ENCODE measurements at places on chromosomes 12 and 14.

DNA sequence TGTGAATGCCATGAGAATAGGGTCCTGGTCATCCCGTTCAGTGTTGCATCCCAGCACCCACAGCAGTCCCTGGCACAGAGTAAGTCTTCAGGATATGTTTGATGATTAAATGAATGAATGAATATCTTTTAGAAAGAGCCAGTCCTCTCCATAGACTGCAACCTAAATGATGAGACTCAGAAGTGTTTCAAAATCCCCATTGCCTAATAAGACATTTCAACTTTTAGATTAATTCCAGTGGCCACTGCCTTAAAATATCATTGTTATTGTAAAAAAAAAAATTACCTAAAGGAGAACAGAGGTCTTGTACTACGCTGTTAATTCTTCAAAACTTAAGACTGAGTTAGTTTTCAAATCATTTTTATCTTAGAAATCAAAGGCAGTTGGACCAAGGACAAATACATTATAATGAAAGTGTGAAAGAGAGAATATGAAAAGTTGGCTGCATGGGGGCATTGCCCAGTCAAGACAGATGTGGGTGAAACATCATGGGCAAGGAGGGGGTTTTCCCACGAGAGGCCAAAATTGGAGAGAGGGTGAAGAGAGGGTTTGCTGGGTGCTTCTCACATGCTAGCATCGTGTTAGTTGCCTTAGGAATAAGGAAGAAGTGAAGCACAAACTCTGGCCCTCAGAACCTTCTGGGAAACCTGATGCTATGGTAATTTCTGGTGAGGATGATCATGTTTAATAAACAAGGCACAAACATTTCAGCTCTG, 26.3 kb upstream of the CPM start:
- DNase-seq, result no peak

- DNase-seq, result no peak
Measured at GRCh38 chr12:11769723-11770514, 120.4 kb downstream of the ETV6 start.

DNA sequence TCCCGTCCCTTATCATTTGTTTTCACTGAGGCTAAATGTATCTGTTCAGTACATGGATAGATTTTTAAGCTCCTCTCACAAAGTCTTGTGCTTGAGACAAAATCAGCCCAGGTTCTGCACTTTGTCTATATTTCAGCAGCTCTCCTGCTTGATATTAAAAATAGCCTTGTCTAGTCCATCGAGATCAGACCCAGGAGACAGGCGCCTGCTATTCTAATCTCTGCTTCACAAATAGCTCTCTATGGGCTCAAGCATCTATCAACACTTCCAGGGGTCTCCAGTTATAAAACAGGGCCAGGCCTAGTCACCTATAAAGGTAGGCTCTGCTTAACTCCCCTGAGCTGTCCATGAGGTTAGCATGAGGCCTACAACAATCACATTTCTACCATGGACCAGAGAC, 62.5 kb downstream of the ZFP36L1 start:
- DNase-seq, result no peak

DNA sequence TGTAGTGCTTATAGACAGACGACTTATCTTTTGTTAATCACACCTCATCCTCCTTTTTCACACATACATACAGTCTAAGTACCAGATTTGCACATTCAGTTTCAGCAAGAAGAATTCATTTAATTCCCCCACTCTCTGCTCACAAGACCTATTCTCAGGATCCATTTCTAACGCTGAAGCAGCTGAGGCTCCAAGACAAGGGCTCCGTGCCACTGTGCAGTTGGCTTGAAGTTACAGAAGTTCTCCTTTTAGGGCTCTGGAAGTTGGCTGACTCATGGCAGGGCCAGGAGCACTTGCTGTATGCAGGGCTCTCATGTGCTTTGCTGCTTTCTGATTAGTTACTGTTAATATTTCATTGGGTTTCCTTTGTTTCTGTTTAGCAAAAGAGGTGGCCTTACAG, 1566.9 kb upstream of the TMEM132C start:
- DNase-seq, result no peak

DNA sequence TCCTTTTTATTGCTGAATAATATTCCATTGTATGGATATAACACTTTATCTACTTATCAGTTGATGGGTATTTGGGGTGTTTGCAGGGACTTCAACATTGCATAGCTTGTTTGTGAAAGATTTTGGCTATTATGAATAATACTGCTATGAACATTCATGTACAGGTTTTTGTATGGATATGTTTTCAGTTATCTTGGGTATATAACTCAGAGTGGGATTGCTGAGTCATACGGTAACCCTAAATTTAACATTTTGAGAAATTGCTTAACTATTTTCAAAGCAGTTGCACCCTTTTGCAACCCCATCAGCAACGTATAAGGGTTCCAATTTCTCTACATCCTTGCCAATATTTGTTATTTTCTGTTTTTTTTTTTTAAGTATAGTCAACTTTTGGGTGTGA, 27.3 kb upstream of the HELB start:
- DNase-seq, result no peak

DNA sequence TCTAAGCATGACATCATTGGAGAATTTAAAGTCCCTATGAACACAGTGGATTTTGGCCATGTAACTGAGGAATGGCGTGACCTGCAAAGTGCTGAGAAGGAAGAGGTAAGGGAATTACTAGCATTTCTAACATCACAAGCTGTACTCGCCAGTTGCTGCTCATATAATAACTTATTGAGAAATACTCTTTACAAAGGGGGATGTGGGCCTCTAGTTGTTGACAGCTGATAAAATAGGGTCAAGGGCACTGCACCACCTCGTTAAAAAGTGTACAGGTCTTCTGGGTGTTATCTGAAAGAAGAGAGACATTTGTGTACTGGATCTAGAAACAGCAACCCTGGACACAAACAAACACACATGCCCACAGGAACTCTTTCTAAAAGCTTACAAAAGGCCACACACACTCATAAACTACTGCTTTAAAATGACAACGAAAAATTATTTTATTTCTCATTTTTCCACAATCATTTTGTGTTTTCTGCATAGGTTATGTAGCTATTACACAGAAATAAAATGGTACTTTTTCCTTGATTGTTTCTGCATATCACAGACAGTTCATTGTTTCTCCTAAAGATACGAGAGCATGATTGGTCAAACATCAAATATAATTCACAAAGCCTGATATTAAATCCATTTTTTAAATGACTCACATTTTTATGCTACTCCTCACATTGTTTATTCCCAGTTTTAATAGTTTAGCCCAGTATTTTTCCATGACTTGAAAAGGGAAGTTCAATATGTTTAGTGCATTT, 391.1 kb downstream of the PAWR start:
- DNase-seq, result no peak

DNA sequence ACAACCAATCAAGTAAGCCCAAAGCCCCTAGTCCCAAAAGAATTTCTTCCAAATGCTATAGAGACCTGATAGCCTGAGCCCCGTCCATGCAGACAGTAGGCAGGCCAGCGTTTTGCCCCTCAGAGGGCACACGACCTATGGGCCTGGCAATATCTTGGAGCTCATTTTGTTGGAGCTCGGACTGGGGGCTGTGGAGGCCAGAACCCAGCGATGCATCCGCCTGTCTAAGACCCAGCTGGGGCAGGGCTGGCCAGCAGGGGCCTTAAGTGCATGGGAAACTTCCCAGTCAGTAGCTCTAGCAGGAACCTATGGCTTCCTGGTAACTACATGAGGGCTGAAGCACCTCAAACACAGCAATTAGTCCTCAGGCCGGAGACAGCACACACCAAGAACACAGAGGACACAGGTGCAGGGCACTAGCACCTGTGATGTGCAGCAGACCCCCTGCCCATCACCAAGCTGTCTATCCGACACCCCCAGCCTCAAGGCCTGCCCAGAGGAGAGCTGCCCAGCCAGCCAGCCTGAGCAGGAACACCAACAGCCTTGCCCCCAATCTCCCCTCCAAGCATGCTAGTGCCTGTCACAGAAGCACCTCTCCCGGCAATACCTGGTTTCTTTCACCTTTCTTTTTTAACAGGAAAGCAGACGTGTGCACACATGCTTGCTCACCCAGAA, 50.8 kb downstream of the ARL6IP4 start:
- DNase-seq, result no peak

DNA sequence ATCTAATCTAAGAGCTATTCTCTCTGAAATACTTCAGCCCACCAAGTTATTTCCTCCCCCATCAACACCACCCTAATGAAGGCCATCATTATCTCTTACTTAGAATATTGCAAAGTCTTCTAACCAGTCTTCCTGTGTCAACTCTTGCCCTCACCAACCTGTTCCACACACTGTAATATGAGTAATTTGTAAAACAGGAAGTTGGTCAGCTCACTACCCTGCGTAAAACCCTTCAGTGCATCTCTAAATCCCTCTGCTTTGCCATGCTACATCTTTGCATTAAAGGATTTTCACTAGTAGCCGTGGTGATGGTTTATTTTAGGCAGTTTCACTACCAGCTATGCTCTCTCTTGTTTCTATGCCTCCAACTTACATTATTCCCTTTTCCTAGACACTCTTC, 70.0 kb downstream of the KIF21A start:
- peak; percentile 1 for DNase-seq

DNA sequence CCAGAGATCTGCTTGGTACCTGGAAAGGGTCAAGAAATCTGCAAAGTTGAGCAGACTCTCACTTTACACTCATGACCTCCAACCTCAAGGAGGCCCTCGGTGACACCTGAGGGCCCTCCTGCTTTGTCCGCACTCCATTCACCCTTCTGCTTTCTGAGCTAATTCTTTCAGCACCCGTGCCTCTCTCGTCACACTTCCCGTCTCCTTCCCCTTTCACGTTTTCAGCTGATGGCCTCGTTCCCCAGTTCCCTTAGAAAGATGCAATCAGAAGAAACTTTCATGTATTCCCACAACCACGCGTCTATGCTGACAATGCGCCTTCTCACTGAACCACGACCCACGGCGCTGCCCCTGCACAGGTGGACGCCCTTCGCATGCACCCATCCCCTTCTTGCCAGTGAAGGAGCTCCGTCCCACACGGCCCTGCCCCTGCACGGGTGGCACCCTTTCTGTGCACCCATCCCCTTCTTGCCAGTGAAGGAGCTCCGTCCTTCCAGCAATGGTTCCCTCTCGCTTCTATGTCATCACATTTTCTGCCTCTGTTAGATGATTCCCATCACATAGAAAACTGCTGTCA, 340.1 kb upstream of the FKBP4 start:
- DNase-seq, result no peak

DNA sequence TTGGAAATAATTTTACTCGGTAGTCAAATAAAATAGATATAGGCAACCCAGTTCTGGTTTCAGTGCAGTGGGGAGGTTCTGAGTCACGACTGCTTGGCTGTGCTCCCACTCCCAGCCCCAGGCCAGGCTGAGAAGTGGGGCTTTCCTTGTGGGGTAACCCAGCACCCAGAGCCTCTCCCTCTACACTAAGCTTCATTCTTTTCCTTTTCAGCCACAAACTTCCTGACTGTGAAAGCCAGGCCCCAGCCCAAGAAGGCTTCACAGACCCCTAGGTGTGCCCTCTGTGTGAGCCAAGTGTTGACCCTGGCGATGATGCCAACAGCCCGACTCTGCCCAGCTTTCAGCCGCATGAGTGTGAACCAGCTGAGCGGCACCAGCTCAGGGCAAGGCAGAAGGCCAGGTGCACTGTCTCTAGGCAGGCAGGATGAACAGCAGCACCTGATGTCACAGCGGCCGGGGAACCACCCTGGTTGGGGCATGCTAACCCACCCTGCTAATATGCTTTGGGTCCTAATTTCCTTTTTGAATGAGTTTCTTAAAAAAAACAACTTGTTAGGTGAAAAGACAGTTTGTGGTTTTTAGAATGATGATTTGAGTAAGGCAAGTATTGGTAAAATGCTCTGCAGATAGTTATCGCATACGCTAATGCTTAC, 42.2 kb upstream of the ATP23 start:
- peak; percentile 82 for DNase-seq

DNA sequence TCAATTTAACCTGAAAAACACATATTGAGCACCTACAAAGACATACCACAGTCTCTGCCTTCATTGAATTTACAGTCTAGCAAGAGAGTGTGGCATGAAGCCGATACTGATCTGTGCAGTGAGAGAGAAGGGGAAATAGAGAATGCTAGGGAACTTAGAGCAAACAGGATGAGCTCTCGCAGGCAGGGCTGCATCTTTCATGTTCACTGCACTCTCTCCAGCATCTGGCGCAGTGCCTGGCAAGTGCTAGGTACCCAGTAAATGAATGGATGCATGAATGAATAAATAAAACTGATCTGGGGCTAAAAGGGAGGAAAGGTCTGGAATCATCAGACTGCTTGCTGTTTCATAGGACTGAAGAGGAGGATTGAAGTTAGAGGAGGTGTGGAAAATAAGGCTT, 256.5 kb upstream of the NPAS3 start:
- DNase-seq, result no peak

GRCh38 chr14:37480446-37481290, 114.4 kb downstream of the FOXA1 start:
- DNase-seq, result no peak

DNA sequence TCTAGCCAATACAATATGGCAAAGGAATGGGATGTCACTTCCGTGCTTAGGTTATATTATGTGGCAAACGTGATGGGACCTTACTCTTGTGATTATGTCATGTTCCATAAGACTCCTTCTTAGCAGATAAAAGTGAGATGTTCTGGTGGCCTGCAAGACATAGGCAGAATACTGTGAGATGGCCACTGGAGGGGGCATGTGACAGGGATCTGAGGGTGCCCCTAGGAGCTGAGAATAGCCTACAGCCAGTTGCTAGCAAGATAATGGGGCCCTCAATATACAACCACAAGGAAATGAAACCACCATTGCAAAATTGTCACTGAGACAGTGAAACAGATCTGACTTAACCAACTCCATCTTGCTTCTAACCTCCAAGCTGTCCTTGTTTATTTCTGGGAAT, 151.4 kb upstream of the SSTR1 start:
- DNase-seq, result no peak

- peak; percentile 70 for DNase-seq
Measured at GRCh38 chr14:89773644-89774316, 180.8 kb downstream of the EFCAB11 start.

DNA sequence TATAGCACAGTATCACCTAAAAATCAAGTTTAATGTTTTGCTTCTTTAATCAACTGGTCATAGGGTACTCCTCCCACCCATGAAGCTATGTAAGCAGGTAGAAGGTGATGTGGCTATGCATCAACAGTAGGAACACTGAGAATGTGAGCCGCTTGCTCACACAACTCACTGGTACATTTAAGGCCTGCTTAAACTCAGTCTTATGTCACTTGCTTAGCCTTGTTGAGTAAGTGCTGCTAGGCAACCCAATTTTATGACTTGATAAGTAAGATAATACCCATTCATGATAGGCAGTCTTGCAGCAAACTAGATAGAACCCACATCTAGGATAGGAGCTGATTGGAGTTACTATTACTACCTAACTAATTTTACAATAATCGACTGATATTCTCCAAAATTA, 70.0 kb upstream of the BMP4 start:
- DNase-seq, result no peak

Measured in stimulated activated CD4-positive, alpha-beta T cell treated with anti-CD3 and anti-CD28 coated beads, Interleukin-1b, Interleukin-23, amount 100 ng/mL, for 48 hours (primary cell).